ENCODE measurements at places on chromosomes 12 and 14.

- DNase-seq = no peak
Measured at GRCh38 chr12:95956557-95957145, 13.5 kb downstream of the AMDHD1 start.

- no peak for DNase-seq
Measured at GRCh38 chr12:13890943-13891342, 90.5 kb downstream of the GRIN2B start.

DNA sequence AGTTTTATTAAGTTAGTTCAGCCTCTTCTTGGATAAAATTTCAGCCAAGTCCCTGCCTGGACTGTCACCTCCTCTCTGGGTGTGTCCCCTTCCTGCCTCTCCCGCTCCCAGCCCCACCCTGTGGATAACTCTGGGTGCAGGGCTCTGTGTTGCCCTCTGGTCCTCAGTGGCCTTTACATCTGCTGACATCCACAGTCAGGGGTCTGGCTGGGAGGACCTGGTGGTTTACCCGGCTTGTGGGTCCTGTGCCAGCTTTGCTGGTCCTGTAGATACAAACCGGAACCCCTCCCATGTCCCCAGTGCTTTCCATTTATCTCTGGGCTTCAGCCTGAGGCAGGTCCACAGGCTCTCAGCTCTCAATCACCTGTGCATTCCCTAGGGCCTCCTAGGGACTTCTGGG lies 28.9 kb upstream of the PLEKHG3 start:
- no peak for DNase-seq

GRCh38 chr14:67525389-67525788 lies 7.7 kb upstream of the PLEKHH1 start:
- no peak for DNase-seq

DNA sequence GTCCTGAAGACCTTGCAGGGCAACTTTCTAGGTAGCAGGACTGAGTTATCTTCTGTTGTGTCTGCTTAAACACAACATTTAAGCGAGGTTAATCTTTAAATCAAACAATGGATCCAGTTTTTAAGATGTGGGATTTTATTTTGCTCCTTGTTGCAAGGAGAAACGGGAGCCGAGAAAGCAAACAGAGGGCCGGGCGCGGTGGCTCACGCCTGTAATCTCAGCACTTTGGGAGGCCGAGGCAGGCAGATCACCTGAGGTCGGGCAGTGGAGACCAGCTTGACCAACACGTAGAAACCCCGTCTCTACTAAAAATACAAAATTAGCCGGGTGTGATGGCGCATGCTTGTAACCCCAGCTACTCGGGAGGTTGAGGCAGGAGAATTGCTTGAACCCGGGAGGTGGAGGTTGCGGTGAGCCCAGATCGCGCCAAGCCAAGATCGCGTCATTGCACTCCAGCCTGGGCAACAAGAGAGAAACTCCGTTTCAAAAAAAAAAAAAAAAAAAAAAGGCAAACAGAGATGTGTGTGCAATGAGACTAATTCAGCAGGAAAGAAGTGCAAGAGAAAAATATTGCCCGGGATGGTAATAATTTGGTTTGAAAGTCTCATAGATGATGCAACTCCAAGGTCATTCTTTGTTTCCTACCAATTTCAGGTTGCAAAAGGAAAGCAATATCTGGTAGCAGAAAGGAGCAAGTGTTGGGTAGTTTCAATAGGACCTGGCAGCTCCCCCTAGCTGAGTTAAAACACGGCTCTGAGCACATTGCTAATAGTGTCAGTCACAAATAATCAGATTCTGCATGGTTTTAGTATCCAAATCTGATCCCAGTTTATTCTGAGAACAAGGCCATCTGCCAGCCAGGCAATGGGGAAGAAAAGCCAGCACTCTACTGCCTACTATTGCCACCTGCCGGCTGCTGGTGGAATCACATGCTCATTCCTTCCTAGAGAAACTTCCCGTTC lies 141.4 kb downstream of the PPM1H start:
- DNase-seq = peak; percentile 92

- no peak for DNase-seq
Measured at GRCh38 chr14:36931791-36932190, 240.6 kb downstream of the SLC25A21 start.

DNA sequence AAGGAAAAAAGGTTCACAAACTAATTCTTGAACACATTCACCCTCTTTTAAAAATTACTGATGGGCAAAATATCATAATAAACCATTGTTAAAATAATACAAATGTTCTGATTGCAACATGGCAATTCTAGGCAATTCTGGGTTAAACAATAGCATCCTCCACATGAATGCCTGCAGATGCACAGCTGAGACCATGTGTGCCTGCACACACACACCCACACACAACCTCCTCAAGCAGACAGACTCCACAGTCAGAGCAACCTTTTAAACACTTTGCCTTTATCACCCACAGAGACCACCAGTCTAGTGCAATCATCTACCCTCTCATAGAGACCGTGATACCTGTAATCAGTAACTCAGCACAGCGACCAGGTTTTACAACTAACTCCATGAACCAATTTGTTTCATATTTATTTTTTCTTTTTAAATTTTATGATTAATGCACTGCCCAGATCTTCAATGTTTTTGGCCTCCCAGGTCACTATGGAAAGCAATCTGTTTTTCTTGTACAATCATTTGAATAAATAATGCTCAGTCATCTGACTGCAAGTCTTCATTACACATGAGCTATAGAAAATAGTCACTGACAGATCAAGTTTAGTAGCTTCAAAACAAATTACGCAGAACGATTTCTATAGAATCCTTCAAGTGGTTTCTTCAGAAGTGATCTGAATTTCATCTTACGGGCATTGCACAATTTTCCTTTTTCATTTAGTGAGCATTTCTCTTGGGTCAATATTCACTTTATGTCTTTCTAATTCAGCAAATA lies 105.8 kb downstream of the PRKD1 start:
- DNase-seq = no peak

DNA sequence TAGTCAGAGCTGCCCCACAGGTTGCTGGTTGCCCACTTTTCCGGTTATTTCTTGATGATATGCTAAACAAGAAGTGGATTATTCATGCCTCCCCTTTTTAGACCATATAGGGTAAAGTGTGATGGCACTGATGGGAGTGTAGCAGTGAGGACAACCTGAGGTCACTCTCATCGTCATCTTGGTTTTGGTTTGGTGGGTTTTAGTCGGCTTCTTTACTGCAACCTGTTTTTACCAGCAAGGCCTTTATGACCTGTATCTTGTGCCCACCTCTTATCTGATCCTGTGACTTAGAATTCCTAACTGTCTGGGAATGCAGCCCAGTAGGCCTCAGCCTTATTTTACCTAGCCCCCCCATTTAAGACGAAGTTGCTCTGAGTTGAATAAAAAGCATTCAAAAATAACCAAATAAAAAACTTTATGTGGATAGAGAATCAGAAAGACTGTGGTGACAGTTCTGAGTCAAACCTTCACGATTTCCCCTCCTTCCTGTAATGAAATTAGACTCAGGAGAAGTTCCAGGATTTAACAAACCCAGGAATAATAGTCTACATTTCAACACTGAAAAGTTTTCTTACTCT lies 144.2 kb downstream of the PAWR start:
- no peak for DNase-seq

DNA sequence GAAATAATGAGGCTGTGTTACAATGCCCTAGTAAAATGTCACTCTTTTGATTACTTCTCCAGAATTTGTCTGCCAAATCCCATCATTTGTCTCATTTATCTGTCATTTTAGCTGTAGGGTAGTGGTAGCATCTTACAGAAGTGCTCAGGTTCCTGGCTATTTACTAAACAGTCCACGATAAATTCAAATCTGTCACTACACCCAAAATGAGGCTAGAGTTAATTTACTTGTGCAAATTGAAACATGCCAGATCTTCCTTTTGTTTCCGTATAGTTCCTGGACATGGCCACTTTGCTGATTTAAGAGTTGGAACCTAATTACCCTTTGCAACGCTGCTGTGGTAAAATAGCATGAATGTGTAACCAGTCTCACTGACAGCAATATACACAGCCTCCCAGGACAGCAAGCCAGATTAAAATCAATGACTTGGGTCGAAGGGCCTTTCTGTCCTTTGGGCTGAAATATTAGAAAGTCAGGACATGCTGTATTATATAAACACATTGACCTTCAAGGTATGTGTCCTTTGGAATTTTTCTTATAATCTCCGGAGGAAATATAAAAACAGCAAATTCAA lies 485.4 kb downstream of the MDGA2 start:
- no peak for DNase-seq

GRCh38 chr12:95648990-95649791 lies 97.9 kb upstream of the USP44 start:
- DNase-seq = no peak

DNA sequence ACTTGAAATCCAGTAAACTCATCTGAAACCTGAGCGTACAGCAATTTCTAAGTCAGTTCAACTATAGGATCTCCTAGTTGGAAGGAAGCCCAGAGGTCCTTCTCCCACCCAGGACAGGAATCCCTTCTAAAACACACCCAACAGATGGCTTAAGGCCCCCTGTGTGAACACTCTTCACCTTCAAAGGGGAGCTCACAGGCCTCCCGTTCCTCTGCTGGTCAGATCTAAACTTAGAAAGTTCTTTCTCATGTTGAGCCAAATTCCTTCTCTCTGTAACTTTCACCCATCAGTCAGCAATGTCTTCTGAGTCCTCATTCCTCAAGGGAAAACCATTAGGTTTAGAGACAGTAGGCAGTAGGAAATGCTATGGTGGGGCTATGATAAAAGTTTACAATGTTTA lies 355.2 kb downstream of the PCNX1 start:
- DNase-seq = no peak

GRCh38 chr12:117155278-117156060 lies 34.8 kb downstream of the FBXO21 start:
- DNase-seq = peak; percentile 17

- DNase-seq = no peak
Measured at GRCh38 chr14:31936115-31936514, 141.0 kb upstream of the ARHGAP5 start.

DNA sequence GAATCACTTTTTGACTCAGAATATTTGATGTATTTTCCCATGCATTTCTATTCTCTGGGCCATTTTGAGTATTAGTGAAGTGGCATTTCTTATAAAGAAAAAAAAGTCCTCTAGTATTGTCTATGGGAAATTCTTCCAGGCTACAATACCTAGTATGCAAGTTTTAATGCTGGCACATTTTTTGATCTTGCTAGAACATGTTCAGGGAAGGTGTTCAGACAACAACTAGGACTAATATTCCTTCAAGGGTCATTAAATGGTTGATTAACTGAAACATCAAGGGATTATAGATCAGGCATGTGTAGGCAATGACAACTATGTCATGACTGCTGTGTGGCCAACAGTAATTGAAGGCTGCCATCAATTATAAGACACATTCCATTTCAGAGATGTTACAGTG lies 7.7 kb downstream of the CCDC184 start:
- DNase-seq = no peak

DNA sequence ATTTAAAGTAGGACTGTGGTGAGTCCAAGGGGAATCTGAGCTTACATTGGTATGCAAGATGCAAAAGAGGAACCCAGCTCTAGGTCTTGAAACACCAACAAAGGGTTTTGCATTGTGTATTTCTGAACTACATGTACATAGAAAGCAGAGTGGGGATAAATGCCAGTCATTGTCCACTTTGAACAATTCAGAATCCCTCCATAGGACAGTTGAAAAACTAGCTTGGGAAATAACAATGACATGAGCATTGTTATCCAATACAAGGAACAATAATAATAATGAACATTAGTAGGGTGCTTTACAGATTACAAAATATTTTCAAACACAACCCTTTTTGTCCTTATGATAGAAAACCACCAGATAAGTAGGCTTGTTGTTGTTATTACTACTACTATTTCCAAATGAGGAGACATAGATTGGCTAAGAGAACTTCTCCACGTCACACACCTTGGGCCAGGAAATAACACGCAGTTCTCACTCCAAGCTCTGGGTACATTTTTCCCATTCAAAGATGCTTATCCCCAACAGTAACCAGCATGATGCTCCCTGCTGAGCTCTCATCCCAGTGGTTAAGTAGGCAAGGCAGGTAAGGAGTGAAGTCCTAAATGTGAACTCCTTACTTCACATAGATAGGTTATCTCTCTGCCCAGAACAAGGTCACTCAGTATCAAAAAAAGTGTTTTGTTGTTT lies 51.7 kb upstream of the RASSF8 start:
- DNase-seq = no peak

- DNase-seq = peak; percentile 23
Measured at GRCh38 chr12:5442251-5443006, 10.5 kb downstream of the NTF3 start.

DNA sequence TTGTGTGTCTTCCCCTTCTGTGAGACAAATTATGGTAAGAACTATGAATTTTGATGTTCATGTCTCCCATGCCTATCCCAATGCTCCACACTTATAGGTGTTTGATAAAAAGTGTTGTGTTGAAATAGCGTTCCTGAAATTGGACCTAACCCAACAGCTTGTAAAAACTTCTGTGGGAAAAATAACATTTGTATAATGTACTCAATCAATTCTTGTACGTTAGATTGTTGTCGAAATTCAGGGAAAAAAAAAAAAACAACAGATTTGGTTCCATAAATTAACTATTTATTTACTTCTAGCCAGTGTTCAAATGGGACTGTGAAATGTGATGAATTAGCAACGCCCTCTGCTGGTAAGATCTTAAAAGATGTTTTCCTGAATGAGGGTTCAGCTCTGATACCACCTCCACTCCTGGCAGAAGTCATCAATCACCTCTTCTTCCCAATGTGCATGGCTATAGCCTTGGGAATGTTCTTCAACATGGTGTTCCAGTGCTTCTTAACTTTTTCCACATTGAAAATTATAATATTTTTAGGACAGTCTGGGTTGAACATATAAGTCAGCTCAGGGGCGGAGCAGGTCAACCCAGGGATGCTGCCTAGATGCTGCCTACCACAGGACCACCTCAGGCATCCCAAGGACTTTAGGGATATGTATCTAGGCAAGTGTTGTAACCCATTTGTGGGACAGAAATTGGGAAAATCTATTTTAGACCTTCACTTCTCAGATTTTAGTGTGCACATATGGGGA lies 170.6 kb downstream of the OTOGL start:
- peak; percentile 62 for DNase-seq

DNA sequence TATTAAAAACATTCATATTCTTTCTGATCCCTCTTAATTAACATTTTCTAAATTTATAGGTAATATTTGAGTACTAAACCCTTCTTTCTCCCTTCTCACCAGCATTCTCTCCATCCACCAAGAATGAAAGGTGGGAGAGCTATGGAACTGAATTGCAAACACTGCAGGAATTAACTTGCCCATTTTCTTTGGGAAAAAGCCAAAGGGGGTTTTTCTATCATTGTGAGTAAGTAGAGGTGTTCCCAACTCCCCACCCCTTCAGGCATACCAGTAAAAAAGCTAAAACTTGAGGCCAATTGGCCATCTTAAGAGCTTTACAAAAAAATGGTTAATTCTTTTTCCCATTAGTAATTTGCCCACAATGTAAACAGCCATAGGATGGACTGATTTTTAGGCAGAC lies 23.7 kb downstream of the PCNX1 start:
- no peak for DNase-seq

DNA sequence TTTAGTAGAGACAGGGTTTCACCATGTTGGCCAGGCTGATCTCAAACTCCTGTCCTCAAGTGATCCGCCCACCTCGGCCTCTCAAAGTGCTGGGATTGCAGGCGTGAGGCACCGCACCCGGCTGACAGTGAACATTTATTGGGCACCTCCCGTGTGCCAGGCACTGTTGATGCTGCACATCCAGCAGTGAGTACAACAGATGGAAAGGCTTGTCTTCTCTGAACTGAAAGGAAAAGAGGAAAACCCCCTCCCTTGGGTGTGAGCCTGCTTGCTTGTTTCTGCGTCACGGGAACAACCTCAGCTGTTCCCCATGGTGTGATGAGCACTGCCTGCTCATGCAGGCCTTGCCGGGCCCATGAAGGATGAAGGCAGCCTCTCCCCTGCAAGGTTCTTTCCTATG lies 39.5 kb downstream of the DGLUCY start:
- DNase-seq = peak; percentile 97

All from NCI-H1694 (cell line).